ENCODE measurements at places on chromosomes 6 and 20.

- no peak for DNase-seq
These were observed 636 bp downstream of the SUPT3H start for GRCh38 chr6:45377043-45377553.

- peak; percentile 51 for DNase-seq
These were observed 23.5 kb upstream of the SMIM29 start for GRCh38 chr6:34272013-34272926.

DNA sequence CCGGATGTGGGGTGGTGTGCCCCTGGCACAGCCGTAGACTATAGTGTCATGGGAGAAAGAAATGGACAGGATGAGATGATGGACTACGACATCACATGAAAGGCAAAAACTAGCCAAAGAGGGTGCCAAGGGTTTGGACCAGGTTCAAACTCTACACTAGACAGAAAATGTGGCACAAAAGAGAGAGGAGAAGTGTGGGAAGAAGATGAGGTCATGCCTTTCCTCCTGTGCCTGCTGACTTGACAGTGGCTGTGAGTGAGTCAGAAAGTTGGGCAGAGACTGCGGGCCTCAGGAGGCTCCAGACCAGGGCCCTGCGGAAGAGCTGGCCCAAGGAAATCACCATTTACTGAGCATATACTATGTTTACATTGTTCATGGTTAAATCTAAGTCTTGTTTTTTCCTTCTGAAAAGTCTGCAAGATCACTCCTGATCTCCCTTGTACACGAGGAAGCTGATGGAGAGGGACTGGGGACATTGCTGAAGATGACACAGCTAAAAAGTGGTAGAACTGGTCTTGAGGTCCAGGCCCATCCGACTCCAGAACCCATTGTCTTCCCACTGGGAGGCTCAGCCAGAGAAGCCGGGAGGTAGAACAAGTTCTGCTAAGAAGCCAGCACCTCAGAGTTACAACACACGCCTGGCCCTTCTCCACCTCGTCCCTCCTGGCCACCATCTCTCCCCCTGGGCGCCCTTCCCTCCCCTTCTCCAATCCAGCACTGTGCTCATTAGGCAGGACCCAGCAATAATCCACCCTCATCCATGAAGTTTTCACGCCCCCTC is 35.6 kb downstream of the CNKSR3 start:
- DNase-seq: no peak

DNA sequence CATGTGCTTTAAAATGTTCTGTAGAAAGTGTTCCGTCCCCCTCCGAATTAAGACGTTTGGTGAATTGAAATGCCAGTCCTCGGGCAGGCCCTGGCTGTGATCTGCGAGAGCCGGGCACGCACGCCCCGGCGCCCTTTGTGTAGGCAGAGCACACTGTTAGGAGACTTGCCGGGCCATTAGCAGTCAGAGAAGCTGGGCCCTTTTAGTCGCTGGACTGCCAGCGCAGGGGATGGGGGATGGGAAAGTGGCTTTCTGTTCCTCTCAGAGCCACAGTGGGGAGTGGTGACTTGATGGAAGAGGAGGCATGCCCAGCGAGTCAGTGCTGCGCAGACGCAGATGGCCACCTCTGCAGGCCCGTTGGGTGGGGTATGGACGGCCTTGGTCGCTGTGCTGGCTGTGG is 2.2 kb downstream of the PPP1R3G start:
- no peak for DNase-seq

GRCh38 chr6:79212859-79213258 is 21.6 kb downstream of the HMGN3 start:
- DNase-seq: no peak

All from 8988T (cell line).